ENCODE measurements at places on chromosomes 12 and 14.

DNA sequence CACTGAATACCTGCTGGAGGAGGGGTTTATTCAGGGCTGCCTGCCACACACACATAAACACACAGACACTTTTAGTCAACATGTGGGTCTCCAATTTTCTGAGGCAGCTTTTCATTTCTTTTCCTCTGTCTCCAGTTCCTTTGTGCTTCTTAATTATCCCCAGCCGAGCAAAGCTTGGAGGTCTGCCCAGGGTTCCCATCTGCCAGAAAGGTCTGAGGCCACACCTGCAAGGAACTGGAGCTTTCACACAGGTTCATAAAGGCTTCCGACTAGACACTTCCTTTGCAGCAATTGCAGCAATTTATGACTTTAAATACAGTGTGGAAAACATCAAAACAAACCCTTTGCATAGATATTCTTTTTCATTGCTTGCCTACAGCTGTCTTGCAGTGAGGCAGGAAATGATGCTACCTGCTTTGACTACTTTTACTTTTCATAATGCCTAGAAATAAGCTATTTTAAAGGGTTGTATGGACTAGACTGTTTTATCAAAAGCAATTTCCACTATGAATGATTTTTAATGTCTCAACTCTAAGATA is 1318.9 kb downstream of the AACS start:
- no peak for DNase-seq

- DNase-seq, result no peak
Observed at GRCh38 chr12:49707812-49708147, 575 bp upstream of the FMNL3 start.

GRCh38 chr12:32734952-32735351 is 20.7 kb downstream of the YARS2 start:
- DNase-seq, result no peak

DNA sequence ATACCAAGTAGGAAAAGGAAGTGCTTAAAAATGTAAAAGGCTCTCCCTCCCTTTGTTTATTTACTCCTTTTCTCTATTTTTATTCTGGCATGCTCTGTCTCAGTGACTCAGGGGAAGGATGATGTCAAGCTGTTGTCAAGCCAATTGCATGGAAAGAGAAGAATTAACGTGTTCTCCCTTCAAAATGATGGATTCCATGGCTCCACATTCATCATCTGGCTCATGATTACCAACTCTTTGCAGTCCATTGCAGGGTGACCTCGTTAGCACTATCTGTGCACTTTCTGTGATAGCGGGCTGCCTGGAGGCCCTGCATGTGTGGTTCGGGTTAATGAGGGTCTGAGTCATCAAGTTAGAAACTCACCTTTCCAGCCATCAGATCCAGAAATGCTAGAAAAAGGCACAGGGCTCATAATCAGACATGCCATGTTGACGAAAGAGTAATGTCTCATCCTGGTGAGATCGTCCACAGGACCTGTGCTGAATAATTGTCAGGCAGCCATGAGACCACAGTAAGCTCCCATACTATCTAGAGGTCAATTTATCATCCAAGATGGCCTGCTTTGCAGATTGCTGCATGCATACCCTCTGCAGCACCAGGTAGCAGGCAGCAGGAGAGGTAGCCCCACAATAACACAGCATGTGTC is 79.2 kb upstream of the BTG1 start:
- DNase-seq, result no peak

GRCh38 chr12:92505254-92506231 is 197.2 kb upstream of the PLEKHG7 start:
- peak; percentile 89 for DNase-seq

DNA sequence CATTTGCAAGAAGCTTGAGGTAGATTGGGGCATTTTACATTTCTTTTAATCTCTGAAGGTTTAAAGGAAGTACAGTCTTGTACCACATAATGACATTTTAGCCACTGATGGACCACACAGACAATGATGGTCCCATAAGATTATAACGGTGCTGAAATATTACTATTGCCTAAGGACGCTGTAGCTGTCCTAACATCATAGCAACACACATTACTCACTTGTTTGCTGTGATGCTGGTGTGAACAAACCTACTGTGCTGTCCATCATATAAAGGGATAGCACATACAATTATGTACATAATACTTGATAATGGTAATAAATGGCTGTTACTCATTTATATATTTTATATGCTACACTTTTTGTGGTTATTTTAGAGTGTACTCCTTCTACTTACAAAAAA is 127.1 kb upstream of the CPNE8 start:
- DNase-seq, result no peak

- DNase-seq, result peak; percentile 66
Observed at GRCh38 chr12:21502164-21502496, 541 bp downstream of the GOLT1B start.

GRCh38 chr14:102866982-102867761 is 55.3 kb upstream of the AMN start:
- no peak for DNase-seq

- no peak for DNase-seq
Observed at GRCh38 chr14:67332468-67332867, 27.1 kb downstream of the ATP6V1D start.

GRCh38 chr12:51360315-51360714 is 13.8 kb upstream of the CELA1 start:
- DNase-seq, result no peak

DNA sequence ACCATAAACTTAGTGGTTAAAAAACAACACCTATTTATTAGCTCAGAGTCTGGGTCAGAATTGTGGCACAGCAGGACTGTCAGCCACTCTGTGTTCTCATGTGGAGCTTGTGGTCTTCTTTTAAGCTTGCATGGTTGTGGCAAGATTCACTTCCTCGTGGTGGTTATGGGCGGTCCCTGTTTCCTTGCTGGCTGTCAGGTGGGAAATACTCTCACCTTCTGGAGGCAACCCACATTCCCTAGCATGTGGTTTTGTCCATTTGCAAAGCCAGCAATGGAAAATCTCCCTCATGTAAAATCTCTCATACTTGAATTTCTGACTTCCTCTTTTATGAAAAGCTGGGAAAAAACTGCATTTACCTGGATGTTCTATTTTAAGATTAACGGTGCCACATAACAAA is 229.8 kb downstream of the ALX1 start:
- DNase-seq, result no peak

DNA sequence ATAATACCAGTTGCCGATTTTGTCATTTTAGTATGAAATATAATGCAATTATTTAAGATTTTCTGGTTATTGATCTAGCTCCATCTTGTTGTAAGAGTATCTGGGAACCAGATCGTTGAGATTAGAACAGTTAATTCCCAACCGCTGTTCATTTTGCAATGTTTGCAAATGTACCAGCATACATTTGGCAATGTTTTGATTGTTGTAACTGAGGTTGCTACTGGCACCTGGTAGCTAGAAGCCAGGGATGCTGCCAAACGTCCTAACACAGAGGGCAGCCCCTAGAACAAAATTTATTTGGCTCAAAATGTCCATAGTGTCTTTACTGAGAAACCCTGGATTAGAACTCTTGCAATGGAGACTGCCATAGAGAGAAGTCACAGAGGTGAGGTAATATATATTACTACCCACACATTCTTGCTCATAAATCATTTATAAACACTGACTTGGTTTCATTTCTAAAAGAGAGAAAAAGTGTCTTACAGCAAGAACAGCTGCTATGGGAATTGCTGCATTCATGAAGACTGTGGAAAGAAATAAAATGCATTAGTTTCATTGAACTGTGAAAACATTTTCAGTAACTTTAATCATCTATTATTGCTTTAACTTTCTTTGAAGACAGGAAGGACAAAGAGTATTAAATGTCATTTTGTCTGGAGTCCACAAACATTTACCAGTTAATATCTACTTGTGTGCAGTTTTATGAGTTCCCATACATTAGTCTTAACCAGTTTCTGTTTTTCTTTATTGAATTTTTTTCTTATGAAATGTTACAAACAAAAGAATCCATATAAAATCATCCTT is 46.2 kb downstream of the ABCC9 start:
- DNase-seq, result peak; percentile 66

GRCh38 chr12:2301531-2302461 is 249.0 kb downstream of the CACNA1C start:
- peak; percentile 73 for DNase-seq

DNA sequence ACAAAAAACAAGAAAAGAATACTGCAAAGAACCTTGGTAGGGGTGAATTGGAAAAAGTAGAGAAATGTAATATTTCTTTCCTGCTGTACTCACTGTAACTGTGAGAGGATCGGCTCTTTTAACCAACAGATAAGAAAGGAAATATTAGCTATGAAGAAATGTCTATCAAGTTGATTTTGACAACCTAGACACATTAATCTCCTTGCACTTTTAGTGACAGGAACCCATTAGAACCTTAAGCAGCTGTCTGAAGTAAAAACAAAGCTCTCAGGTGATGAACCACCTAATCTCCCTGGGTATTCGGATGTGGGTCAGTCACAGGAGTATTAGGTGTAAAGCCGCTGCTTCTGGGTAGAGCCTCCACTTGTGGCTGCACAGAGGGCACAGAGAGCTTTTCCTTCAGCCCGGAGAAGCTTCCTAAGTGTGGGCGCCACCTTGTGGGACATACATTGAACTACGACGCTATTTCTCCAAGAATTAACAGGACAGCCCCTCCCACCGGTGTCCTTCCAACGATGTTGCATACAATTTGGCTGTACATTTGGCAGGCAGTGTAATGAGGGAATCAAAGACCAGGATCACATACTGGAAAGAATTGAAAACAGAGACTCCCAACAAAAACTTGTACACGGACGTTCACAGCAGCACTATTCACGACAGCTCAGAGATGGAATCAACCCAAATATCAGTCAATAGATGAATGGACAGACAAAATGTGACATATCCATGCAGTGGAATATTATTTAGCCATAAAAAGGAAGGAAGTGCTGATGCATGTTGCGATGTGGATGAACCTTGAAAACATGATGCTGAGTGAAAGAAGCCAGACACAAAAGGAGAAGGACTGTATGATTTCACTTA is 28.9 kb upstream of the MAPKAPK5 start:
- DNase-seq, result peak; percentile 91

DNA sequence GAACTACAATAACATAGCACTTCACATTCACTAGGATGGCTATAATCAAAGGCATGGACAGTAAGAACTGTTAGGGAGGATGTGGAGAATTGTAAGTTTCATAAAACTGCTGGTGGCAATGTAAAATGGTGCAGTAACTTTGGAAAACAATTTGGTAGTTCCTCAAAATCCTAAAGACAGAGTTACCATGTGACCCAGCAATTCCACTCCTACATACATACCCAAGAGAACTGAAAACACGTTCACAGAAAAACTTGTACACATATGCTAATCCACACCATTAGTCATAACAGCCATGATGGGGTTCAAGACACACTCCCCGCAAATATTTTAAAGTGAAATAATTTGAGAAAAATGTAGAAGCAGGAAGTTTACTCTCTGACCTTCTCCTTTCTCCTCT is 31.7 kb downstream of the GALC start:
- DNase-seq, result no peak

DNA sequence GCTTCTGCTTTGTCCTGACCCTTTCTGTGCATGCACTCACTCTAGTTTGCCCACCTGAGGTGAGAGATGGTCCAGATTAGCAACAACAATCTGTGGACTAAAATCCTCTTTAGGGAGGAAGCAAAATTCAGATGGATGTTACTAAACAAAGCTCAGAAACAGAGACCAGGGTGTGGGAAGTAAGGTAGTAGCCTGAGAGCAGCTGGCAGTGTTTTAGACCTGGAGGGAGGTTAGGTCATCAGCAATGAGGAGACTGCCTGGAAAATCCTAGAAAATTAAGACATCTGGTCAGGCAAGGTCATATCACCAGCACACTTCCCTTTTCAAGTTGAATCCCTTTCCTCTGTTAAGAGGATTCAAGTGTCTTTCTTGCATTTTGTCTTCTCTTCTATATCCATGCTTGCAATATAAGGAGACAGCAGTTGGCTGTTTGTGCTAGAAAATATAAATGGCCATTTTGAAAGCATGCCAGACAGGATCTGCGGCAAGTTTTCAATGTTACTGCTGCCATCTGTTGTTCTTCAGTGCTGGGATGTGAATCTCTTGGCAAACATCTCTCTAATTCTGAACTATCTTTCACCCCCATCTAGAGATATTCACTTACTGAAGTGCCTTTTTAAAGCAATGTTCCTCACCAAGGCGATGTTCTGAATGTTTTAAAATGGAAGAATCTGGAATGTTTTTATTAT is 266.4 kb downstream of the NAV3 start:
- no peak for DNase-seq

DNA sequence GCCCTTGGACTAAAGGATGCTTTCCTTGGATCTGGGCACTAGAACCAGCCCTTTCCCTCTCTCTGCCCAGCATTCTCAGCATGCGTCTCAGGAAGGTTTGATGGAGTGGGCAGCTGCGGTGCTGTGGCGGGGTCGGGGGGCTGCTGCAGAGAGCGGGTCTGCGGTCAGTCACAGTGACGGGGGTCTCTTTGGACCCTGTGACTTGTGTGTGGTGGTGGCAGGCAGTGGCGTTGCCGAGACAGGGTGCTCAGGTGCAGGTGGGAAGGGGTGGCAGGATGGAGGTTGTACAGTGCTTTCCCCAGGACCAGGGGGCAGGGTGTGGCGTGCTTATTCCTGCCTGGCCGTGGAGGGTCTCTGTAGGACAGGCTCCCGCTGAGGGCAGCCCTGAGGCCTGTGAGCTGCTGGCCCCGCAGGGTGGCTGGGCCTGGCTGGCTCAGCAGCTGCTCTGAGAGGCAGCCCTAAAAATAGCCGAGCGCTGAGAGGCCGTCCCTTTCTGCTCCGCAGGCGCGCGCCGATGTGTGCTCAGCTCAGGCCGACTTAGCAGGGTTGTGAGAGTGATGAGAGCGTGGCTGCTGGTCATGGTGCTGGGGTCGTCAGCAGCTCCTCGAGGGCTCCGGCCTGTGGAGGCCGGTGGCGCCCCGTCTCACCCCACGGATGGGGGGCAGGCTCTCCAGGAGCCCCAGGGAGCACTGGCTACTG is 9.7 kb downstream of the PACS2 start:
- no peak for DNase-seq

- no peak for DNase-seq
Observed at GRCh38 chr12:32053881-32054624, 52.6 kb upstream of the BICD1 start.

DNA sequence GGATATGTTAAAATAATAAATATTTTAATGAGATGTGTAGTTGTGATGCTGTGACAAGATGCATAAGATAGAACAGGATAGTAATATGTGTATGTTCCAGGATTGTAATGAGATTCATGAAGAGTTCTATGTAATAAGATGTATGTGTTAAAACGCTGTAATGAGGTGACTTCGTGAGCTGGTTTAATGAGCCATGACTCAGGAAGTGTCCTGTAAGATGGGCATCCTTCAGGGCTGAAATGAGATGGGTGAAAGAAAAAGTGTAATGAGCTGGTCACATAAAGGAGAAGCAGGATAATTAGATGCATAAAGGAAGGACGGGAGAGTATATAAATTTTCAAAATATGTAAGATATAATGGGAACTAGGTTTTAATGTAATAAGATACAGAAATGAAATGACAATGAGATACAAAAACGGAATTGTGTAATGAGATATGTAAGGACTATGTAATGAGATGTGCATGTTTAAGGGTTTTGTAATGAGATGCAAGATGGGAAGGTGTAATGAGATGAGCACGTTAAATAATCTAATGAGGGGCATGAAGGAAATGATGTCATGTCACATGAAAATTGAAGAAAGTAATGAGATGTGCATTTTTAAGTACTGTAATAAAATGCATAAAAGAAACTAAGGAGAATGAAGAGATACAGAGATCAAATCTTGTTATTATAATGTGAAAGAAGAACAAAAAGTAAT is 524.8 kb upstream of the STXBP6 start:
- no peak for DNase-seq

Measured in sigmoid colon (tissue), 7 donors.